ENCODE measurements at places on chromosomes 7 and 10. TPM values are rescaled to one million over a fixed set of nuclear protein-coding genes. Genes with fewer than 3 reads are reported as not detected.

Gene MKRN1
- 58.5 TPM for total RNA-seq

Gene LRRN3
- total RNA-seq = 2.0 TPM

Gene UTF1
- not detected for total RNA-seq

Gene ARHGAP22
- 8.8 TPM for total RNA-seq

Gene POU6F2
- 0.39 TPM for total RNA-seq

Gene C10orf62
- not detected for total RNA-seq

Gene PITRM1
- total RNA-seq = 110 TPM

- DNase-seq = no peak
Measured at GRCh38 chr10:78401624-78402367, 368.1 kb downstream of the RPS24 start.

DNA sequence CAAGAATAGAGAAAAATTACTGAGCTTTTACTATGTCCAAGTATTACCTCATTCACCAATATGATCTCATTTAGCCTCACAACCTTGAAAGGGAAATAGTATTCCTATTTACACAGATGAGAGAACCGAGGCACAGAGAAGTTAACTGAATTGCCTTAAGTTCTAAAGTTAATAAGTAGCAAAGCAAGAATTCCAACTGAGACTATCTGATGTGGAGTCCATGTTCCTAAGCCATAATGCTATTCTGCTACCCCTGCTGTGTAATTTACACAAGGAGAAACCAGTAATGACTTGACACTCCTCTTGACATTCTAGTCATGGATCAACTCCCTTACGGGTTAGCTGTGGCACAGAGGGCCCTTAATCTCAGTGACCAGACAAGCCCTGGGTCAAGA is 60.7 kb downstream of the ABCB4 start:
- DNase-seq = no peak

DNA sequence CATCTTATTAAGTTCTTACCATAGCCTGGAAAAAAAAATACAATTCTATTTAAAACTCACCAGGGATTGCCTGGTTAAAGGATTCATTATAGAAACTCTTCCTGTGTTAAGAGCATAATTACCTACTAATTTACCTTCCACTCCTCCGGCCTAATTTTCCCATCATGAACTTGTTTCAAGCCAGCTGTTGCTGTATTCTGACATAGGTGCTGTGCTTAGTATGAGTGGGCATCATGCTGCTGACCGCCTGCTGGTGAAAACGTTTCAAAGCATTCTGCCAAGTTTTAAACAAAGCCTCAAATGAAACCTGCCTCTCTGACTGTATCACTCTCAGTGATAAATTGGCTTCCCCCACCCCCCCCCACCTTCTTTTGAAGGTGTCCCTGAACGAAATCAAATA is 47.8 kb upstream of the KCNMA1 start:
- DNase-seq = no peak

- DNase-seq = peak; percentile 59
Measured at GRCh38 chr10:130748409-130749057, 563.0 kb downstream of the TCERG1L start.

DNA sequence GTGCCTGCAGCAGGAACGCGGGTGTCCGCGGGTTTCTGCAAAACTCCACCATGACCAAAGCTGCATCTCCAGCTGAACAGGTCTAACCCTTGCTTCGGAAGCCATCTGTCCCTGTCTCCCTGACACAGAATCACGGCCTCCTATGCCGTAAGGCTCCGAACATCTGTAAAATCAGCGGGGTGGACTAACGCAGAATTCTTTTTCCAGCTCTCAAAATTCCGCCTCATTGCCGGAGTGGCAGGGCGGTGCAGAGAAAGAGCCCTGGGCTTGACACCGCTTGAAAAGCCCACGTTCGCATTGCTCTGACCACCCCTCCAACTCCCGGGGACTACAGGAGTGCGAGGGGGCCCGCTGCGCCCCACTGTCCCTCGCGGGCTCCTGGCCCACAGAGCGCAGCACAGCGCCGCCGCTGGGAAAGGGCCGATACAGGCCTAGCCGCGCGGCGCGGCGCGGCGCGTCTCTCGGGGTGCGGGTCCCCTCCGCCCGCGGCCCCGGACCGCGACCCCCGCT is 409 bp downstream of the DNMBP start:
- no peak for DNase-seq

GRCh38 chr7:13987395-13987794 is 2.1 kb downstream of the ETV1 start:
- DNase-seq = no peak

GRCh38 chr10:79457256-79457785 is 11.9 kb upstream of the ZCCHC24 start:
- DNase-seq = peak; percentile 39

GRCh38 chr10:6269953-6270867 is 67.5 kb downstream of the PFKFB3 start:
- DNase-seq = no peak

DNA sequence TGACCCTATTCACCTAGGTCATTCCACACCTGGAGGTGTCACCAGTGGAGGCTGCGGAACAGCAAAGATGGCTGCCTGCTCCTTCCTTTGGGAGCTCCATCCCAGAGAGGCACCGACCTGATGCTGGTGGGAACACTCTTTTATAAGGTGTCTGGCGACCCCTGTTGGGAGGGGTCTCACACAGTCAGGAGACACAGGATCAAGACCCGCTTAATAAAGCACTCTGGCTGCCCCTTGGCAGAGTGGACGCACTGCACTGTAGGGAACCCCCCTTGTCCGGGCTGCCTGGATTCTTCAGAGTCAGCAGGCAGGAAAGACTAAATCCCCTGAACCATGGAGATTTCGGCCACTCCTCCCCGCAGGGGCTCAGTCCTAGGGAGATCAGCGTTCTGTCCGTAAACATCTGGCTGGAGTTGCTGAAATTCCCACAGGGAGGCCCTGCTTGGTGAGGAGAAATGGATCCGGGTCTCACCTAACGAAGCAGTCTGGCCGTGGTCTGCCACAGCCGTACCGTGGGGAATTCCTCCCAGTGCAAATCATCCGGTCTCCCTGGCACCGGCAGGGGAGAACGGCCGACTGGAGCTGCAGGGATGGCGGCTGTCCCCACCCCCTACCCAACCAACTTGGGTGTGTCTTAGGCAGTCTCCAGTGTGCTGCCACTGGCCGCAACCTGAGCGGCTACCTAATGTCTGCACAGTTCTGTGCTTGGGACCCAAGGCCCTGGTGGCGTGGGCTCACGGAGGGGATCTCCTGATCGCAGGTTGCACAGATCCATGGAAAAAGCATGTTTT is 66.1 kb downstream of the LSMEM1 start:
- no peak for DNase-seq

All from mesenteric fat pad (tissue), 1 donor.